ENCODE measurements at places on chromosomes 11 and 22.

DNA sequence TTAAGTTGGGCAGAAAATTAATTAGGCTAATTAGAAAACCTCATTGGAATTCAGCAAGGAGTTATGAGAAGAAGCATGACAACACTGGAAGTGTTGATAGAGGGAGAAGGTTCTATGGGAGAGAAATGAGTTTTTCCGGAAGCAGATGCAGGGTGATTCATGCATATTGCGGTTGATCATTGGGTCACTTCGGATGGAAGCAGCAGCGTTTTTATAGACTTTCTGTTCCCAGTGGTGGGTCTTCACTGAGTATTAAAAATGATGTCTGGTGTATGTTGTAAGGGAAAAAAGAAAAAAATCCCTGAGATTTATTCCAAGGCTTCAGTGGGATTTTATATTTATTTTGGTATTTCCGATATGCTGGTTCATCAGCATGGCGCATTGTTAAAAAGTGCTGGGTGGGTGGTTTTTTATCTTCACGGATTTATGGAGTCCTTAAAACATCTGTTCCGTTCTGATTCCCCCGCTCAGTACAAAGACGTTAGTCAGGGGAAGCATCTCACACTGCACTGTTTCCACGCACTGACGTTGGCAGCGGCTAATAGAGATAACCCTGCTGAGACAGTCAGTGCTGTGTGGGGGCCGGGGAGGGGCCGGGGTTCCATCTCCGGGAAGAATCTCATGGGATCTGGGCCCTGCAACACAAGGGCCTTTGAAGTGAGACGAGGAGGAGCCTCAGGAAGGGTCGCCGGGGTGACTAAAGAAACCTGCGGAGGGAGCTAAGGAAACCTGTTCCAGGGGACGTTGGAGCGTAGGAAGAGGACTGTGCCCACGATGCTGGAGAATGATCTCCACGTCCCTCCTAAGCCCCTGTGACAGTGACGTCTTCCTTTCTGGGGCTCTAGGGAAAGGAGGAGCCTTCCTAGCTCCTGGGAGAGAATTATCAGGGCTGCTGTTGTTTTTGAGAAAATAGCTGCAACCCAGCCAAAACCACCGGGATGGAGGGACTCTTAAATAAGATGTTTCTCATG lies 390.0 kb downstream of the NTM start:
- no peak for ATAC-seq
- no peak overlapping the region for H3K27ac ChIP-seq
- H3K36me3 ChIP-seq, result no peaks in the 10 kb centered on the region
- H3K4me1 ChIP-seq, result no peaks in the 10 kb centered on the region
- no peaks in the 10 kb centered on the region for H3K27me3 ChIP-seq
- no peak overlapping the region for H3K4me3 ChIP-seq

GRCh38 chr11:101321222-101321621 lies 191.6 kb upstream of the PGR start:
- H3K27ac ChIP-seq, result no peak overlapping the region
- H3K4me1 ChIP-seq, result no peaks in the 10 kb centered on the region

DNA sequence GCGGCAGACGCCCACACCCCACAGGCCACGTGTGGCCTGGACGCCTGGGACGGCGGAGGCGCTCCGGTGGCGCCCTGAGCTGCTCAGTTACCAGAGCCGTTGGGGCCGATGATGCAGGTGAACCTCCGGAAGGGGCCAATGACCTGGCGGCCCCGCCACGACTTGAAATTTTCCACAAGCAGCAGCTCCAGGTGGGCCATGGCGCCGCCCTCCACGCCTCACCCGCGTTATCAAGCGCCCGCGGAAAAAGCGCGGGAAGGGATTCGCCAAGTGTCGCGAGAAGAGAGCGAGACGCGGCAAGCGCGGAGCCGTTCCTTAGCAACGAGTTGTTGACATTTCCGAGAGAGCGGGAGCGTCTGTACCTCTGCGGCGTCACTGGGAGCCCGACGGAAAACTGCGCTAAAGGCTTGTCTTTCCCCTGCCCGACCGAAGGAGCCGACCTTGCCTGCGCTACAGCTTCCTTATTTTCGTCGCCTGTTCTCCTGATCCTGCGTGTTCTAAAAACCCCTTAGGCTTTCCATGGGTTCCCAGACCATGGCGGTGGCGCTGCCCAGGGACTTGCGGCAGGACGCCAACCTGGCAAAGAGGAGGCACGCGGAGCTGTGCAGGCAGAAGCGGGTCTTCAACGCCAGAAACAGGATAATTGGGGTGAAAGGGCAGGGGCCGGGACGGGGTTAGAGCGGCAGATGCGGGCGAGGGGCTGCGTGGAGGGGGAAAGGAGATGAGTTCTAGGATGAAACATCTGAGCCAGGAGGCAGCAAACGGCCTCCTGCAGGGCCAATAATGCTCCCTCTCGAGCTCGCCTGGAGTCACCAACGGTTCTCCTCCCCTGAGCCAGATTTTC lies at the start of the genes RIBC2 and SMC1B:
Gene RIBC2, plus strand, starts transcription at position 326 of the 844 bp plus-strand sequence. Its CDS starts 194 bp downstream, at position 520.
Gene SMC1B, minus strand, starts transcription at position 232 of the 844 bp plus-strand sequence. Its CDS starts 32 bp downstream, at position 200.
- H3K4me3 ChIP-seq, result peak within 1 kb of the TSS; percentile 70
- peaks cover 8% of the 10 kb centered on the region for H3K4me1 ChIP-seq
- ATAC-seq, result peak; percentile 83
- peaks cover 27% of the 10 kb centered on the region for H3K27me3 ChIP-seq
- no peaks in the 10 kb centered on the region for H3K36me3 ChIP-seq

DNA sequence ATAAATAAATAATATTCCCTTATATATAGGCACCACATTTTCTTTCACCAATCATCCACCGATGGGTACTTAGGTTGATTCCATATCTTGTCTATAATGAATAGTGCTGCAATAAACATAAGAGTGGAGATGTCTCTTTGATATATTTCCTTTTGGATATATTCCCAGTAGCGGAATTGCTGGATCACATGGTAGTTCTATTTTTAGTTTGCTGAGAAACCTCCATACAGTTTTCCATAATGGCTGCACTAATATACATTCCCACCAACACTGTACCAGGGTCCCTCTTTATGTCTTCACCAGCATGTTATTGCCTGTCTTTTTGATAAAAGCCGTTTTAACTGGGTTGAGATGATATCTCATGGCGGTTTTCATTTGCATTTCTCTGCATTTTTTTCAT lies 23.6 kb downstream of the PAMR1 start:
- ATAC-seq, result no peak
- H3K27me3 ChIP-seq, result no peaks in the 10 kb centered on the region
- H3K4me1 ChIP-seq, result no peaks in the 10 kb centered on the region

GRCh38 chr11:112972399-112973145 lies 11.4 kb downstream of the NCAM1 start:
- H3K27me3 ChIP-seq, result peaks cover 14% of the 10 kb centered on the region
- no peak overlapping the region for H3K27ac ChIP-seq
- H3K4me1 ChIP-seq, result no peaks in the 10 kb centered on the region
- no peak for ATAC-seq

DNA sequence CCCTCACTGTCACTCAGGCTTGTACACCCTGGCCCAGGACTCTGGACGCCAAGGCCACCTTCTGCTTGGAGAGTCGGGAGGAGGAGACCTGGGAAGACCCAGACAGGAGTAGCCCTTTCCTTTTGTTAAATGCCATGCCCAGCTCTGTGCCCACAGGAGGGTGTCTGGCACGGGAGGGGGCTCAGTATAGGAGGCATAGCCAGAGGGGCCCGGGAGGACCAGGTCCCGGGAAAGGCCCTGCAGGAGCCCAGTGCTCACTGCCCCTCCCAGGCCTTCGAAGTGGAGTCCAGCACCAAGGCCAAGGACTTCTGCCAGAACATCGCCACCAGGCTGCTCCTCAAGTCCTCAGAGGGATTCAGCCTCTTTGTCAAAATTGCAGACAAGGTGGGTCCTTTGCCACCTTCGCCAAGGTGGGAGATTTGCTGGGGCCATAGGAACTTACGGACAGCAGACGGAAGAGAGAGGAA lies 79.0 kb downstream of the MYO7A start:
- H3K27me3 ChIP-seq, result peaks cover 10% of the 10 kb centered on the region
- H3K36me3 ChIP-seq, result no peaks in the 10 kb centered on the region
- no peak overlapping the region for H3K27ac ChIP-seq
- no peak overlapping the region for H3K4me3 ChIP-seq
- no peak for ATAC-seq

- no peak overlapping the region for H3K27ac ChIP-seq
- no peak overlapping the region for H3K4me3 ChIP-seq
- peaks cover 6% of the 10 kb centered on the region for H3K4me1 ChIP-seq
- no peak for ATAC-seq
- H3K27me3 ChIP-seq, result no peaks in the 10 kb centered on the region
Measured at GRCh38 chr22:26722159-26722558, 64.8 kb downstream of the MIAT start.

- H3K36me3 ChIP-seq, result no peaks in the 10 kb centered on the region
- ATAC-seq, result peak; percentile 73
- no peaks in the 10 kb centered on the region for H3K27me3 ChIP-seq
- H3K4me1 ChIP-seq, result no peaks in the 10 kb centered on the region
Measured at GRCh38 chr11:62370743-62371440, 33.6 kb downstream of the ASRGL1 start.

DNA sequence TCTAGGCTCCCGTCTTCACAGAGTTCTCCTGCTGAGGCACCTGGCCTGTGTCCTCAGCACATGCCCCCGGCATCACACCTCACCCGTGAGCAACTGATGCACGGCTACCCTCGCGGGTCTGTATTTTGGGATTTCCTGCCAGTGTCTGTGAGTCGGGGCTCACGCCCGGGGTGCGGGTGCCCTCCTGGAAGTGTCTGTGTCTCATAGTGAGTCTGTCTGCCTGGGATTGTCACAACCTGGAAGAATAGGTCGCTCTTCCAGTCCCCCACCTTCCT lies 11.4 kb downstream of the BRSK2 start:
- H3K4me1 ChIP-seq, result no peaks in the 10 kb centered on the region
- ATAC-seq, result no peak
- H3K36me3 ChIP-seq, result no peaks in the 10 kb centered on the region
- peaks cover 64% of the 10 kb centered on the region for H3K27me3 ChIP-seq

GRCh38 chr11:62603072-62603408 lies 1.4 kb upstream of the MTA2 start:
- no peak for ATAC-seq
- H3K27me3 ChIP-seq, result no peaks in the 10 kb centered on the region
- peak overlapping the region; percentile 30 for H3K4me3 ChIP-seq
- H3K27ac ChIP-seq, result peak overlapping the region; percentile 6
- peaks cover 75% of the 10 kb centered on the region for H3K36me3 ChIP-seq

DNA sequence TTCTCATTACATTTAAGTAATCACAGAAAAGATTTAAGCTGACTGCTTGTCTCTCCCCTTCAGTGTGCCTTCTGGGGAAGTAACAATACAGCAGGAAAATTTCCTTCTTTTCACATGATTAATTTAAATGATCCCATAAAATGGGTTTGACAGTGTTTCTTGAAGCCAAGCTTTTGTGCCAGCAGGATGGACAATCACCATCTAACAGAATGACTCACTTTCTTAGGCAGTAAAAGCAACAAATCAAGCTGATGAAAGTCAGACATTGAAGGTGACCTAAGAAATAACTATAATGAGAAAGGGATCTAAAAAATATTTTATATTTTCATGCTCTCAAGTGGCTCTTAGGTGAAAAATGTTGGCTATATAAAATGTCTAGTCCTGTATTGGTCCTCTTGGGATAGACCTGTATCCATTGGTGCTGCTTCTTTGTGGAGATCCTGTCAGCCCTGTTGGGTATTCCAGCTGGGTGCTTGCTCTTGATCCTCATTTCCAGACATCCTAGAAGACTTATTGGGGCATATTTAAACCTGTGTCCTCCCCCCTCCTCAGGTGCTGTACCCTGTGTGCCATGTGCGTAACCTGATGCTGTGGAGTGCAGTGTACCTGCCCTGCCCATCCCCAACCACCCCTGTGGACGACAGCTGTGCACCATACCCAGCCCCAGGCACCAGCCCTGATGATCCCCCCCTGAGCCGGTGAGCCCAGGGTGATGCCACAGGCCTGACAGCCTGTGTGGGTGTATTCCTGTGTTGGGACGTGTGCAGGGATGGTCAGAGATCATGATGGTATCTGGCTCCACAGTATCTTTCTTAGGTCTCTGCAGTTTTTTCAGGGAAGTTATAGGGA lies 62.7 kb upstream of the HORMAD2 start:
- no peaks in the 10 kb centered on the region for H3K27me3 ChIP-seq
- H3K4me1 ChIP-seq, result no peaks in the 10 kb centered on the region
- no peak overlapping the region for H3K27ac ChIP-seq
- no peak overlapping the region for H3K4me3 ChIP-seq
- no peak for ATAC-seq

GRCh38 chr11:130535520-130535919 lies 87.1 kb downstream of the ADAMTS15 start:
- no peaks in the 10 kb centered on the region for H3K36me3 ChIP-seq
- H3K4me1 ChIP-seq, result no peaks in the 10 kb centered on the region
- no peak for ATAC-seq
- no peak overlapping the region for H3K27ac ChIP-seq
- H3K27me3 ChIP-seq, result no peaks in the 10 kb centered on the region

DNA sequence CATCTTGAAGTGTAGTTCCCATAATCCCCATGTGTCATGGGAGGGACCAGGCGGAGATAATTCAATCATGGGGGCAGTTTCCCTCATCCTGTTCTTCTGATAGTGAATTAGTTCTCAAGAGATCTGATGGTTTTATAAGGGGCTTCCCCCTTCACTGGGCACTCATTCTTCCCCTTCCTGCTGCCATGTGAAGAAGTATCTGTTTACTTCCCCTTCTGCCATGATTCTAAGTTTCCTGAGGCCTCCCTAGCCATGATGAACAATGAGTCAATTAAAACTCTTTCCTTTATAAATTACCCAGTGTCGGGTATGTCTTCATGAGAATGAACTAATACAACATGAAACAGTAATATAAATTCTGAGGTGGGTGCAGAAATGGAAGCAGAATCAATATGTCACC lies 12.1 kb upstream of the SPTBN2 start:
- no peak overlapping the region for H3K4me3 ChIP-seq
- peaks cover 5% of the 10 kb centered on the region for H3K36me3 ChIP-seq
- peaks cover 7% of the 10 kb centered on the region for H3K4me1 ChIP-seq
- no peak for ATAC-seq
- H3K27me3 ChIP-seq, result no peaks in the 10 kb centered on the region

DNA sequence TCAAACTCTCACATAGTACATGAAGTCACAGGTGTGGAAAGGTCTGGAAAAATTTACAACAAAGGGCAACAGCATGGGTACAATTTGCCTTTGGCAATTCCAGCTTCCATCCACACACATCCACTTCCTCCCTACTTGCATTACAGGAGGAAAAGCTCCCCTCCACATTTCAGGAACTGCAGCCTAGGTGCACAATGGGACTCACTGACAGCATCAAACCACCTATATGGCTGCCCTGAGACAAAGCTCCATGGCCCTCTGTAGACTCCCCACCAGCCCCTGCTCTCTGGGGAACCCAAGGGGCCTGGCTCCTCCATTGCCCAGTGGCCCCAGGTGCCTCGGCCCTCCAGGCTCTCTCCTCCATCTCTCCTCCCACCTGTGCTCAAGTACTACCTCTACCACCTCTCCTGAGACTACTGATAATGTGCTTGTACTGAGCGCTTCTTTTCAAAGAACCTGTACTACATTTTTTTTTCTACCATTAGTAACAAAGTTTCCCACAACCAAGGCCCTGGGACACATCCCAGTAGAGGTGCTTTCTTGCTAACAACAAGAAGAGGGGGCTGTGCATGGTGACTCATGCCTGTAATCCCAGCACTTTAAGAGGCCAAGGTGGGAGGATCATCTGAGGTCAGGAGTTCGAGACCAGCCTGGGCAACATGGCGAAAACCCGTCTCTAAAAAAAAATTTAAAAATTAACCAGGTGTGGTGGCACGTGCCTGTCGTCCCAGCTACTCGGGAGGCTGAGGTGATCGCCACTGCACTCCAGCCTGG lies 4.9 kb downstream of the YPEL1 start:
- no peaks in the 10 kb centered on the region for H3K27me3 ChIP-seq
- H3K27ac ChIP-seq, result peak overlapping the region; percentile 77
- ATAC-seq, result no peak
- H3K4me1 ChIP-seq, result peaks cover 57% of the 10 kb centered on the region
